Stimulated activated CD4-positive, alpha-beta T cell treated with anti-CD3 and anti-CD28 coated beads, Interleukin-1b, Interleukin-23, amount 100 ng/mL, for 1 hour (primary cell): ENCODE measurements at places on chromosomes 5 and 9.

DNA sequence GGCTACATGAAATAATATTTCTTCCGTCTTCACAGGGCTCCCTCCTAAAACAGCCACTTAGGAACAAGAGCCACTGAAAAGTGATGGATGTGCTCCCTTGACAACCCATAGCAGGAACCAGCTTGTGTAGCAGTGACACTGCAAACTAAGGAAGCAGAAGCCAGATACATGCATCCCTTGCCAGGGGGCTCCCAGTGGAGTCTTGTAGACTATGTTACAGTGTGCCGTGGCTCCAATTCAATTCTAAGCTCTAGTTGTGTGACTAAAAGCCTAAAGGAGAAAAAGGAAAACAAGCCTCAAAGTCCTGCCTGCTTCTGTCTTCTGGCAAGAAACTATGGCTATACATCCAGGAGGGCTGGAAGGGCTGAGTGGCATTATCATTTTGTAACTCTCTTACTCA is 12.2 kb upstream of the TAF1L start:
- DNase-seq: no peak

DNA sequence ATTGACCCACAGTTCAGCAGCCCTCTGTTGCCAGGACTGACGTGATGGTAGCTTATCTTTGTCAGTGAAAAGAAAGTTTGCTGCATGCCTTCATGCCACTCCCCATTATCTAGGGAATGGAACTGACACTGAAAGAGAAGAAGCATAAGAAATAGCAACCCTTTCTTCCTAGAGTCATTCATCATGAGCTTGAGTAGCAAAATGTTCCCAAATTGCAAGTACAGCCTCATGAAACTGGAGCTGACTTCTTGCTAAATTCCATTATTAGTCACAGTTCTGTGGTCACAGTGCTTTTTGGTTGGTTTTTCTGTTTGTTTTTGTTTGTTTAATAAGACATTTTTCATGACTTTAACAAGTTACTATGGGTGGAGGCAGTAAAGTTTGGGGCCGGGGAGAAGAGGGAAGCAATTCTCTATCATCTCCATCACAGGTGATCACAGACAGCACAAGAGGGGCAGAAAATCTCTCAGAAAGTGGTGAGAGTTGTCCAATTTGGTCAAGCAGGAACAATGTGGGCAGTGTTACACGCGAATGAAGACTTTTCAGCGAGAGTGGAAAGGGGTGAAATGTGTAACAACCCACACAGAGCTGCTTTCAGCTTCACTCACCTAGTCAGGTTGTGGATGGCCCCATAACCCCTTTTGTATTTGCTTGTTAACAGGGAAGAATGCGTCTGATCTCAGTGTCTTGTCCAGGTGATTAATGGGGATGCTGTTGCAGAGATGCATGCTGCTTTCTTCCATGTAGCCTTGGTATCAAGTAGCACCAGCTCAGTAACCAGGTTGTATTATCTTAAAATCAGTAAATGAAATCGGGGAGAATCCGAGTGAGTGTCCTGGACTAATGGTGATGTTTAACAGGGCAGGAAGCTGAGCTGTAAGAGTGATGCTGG is 440.4 kb downstream of the DMRT2 start:
- no peak for DNase-seq

DNA sequence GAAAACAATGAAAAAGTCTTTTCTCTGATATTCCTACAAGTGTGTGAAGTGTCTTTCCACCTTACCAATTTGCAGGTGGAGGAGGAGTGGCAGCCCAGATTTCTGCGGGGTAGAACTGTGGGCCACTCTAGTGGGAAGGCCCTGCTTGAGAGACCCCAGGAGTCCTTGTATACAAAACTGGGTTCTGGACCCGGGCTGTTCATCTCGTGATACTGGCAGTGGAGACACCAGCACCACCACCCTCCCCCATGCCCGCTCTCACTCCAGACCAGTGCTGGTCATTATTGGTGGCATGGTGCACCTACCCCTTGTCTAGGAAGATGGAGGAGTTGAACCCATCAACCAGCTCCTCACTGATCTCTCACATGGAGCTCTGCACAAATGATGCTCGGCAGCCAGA is 16.2 kb upstream of the TDRD7 start:
- no peak for DNase-seq

DNA sequence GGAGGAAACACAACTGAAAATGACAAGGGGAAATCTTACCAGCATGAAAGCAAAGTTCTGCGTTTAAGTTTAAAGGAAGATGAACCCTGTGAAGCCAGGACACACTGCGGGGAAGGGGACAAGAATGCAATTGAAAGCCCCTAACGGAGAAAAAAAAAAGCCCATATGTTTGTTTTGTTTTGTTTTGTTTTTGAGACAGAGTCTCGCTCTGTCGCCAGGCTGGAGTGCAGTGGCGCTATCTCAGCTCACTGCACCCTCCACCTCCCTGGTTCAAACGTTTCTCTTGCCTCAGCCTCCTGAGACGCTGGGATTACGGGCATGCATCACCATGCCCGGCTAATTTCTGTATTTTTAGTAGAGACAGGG is 2.9 kb downstream of the STK10 start:
- DNase-seq: no peak

GRCh38 chr9:132350861-132351315 is 3.9 kb downstream of the SETX start:
- no peak for DNase-seq

GRCh38 chr9:110334871-110335270 is 2.8 kb downstream of the TXNDC8 start:
- DNase-seq: no peak

DNA sequence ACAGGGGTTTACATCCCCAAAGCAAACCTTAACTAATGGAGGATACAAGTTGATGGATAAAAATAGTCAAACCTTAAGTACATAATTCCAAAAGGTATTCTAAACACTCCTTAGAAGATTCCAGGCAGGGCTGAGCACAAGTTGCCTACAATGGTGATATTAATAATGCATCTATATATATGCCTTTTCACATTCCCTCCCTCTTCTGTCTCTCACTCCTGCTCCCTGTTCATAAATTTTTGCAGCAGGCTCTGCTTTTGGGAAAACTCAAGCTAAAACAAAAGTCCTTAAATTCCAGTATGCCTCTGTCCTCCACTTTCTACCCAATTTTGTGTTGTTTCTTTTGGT is 139.4 kb upstream of the CDKN2B start:
- DNase-seq: no peak
